Fibroblast of the aortic adventitia (primary cell): ENCODE measurements at places on chromosomes 2 and 18. TPM values are rescaled to one million over a fixed set of nuclear protein-coding genes. Genes with fewer than 3 reads are reported as not detected.

DNA sequence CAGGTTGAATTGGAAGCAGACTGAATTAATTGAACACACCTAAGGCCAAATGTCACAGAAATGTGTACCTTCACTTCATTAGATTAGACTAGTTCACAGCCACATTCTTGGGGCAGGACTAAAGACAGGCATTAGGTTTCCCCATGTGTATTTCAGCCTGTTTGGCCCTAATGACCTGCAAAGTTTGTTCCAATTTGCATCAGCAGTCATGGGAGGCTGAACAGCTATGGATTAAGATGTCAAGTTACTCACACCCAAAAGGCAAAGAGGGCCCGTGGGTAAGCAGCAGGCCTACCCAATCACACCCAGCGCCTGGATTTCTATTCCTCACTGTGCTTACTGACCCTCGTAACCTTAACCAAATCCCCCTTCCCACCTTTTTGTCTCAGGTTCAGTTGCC lies 99.6 kb upstream of the RIOK3 start:
- no peak for DNase-seq

DNA sequence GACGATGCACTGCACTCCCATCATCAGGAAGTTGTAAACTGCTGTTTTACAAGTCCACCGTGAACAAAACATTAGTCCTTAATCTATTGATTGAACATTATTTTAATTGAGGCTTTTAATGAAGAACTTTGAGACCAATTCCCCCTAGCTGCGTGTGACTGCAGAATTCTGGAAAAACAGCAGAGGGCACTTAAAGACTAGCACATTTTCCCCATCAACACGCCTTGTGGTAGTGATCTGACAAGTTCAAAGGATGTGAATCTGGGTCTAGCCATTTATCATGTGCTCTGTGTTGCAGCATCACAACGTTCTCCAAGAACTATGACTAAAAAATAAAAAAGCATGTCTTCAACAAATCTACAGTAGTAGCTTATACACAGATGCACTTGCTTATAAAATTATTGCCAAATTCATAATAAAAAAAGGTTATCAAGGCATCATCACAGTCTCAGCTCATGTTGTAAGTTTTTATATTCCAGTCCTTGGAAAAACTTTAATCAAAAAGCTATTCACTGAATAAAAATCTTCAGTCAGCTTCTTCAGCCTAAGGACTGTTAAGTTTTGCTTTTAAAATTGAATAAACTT lies 35.8 kb downstream of the SKOR2 start:
- peak; percentile 69 for DNase-seq

- DNase-seq = peak; percentile 58
Measured at GRCh38 chr2:197889041-197889440, 84.6 kb downstream of the PLCL1 start.

GRCh38 chr18:51630706-51631105 lies 433.2 kb upstream of the MEX3C start:
- DNase-seq = no peak

GRCh38 chr18:23237524-23238151 lies 102.4 kb downstream of the CABLES1 start:
- peak; percentile 62 for DNase-seq

Gene FAM110C
- total RNA-seq = not detected in 2 replicates

- DNase-seq = no peak
Measured at GRCh38 chr2:56519806-56520205, 336.0 kb downstream of the CCDC85A start.

DNA sequence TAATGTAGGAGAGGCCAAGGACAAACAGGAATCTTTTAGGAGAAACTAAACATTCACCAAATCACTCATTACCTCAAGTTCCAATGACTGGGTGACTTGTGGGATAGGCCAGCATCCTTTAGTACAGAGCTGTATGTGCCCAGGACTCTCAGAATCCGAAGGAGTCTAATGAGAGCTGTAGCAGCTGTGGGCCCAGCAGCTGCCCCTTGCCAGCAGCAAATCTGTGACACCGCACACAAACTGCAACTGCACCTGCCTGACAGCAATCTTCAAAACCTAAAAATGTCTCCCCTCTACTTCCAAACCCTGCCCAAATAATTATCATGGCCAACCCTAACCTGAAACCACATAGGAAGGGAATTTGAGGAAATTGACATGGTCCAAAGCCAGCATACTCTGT lies 44.5 kb upstream of the ACVR2A start:
- no peak for DNase-seq

GRCh38 chr2:101361522-101361921 lies 25.8 kb downstream of the CREG2 start:
- DNase-seq = no peak

- peak; percentile 6 for DNase-seq
Measured at GRCh38 chr18:69161383-69162028, 239.2 kb upstream of the DOK6 start.

Gene TUBA3E
- total RNA-seq = not detected in 2 replicates

Gene C18orf32
- total RNA-seq = 8.2 and 33.2 TPM in 2 replicates

Gene STAT4
- total RNA-seq = 0.54 and 0.98 TPM in 2 replicates

DNA sequence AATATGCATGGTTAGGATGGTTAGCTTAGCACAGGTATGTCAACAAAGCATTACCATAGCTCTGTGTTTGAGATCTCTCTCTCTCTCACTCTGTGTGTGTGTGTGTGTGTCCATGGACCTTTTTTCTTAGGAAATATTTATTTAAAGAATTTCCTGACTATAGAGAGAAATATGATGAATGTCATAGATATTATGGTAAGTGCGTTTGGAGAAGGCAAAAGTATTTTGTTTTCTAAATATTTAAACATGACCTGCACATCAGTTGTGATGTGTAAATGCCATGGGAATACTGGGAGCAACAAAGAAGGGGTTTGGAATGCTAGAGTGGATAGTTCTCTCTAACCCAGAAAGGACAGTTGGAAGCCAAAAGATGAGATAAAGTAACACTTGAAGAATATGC lies 3.9 kb upstream of the TMEM178A start:
- peak; percentile 48 for DNase-seq
